ENCODE measurements at places on chromosomes 11 and 22. TPM values are rescaled to one million over a fixed set of nuclear protein-coding genes. Genes with fewer than 3 reads are reported as not detected.
A peak's percentile ranks its signal among the peaks of the same experiment; 100 is the strongest.

DNA sequence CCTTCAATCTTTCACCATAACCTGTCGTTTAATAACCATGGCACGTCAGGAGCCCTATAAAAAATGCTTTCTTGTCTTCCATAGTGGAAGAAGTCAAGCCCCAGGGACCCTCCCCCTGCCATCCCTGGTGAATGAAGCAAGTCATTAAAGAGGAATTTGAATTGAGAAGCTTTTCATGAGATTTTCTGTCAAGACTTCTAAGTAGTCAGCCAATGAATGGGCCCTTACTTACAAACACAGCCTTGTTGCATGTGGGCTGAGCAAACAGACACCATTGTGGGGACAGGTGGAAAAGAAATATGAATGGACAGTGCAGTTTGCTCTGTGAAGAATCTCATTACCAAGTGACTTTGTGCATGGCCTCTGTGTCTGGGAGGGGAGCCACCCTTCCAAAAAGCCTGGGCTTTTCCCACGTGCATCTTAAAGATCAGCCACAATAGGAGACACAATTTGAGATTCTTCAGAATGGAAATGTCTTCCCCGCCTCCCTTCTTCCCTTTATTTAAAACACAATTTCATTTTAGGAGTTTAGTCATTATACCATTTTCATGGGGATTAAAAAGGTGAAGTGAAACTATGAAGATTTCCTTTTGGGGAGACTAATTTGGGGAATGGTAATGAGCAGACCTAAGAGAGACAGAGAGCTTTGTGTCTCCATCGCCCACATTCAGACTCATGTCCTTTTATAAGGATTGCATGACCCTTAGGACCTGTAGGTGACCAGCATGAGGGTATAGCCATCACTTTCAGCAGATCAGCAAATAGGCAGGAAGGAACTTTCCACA lies 152.0 kb downstream of the LRRC4C start:
- H3K36me3 ChIP-seq = no peaks in the 10 kb centered on the region
- no peak overlapping the region for H3K27ac ChIP-seq
- H3K4me1 ChIP-seq = no peaks in the 10 kb centered on the region

DNA sequence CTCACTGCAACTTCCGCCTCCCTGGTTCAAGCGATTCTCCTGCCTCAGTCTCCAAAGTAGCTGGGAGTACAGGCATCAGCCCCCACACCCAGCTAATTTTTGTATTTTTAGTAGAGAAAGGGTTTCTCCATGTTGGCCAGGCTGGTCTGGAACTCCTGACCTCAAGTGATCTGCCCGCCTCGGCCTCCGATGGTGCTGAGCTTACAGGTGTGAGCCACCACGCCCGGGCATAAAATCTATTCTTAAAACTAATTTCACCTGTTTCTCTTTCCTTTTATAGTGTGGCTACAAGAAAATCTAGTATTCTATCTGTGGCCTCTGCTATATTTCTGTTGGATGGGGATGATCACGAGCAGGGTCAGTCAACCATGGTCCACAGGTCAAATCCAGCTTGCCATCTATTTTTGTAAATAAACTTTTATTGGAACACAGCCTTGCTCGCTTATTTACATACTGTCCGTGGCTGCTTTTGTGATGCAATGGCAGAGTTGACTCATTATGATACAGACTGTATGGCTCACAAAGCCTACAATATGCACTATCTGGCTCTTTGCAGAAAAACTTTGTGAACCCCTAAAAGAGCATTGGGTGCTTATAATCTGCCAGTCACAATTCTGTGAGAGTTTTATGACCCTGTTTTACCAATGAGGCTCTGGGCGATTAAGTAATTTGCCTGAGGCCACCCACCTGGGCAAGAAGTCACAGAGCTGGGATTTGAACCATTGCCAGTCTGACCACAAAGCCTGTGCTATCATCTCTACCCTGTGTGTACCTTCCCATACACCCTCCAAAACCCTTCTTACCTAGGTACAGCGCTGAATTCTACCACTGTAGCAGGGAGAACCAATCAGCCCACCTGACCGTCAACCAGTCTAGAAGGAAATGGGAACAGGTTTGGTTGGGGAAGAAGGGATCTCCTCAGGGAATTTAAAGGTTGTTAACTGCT lies 28.3 kb downstream of the SLC1A2 start:
- no peaks in the 10 kb centered on the region for H3K27me3 ChIP-seq
- H3K36me3 ChIP-seq = no peaks in the 10 kb centered on the region
- DNase-seq = no peak
- peaks cover 16% of the 10 kb centered on the region for H3K4me1 ChIP-seq

DNA sequence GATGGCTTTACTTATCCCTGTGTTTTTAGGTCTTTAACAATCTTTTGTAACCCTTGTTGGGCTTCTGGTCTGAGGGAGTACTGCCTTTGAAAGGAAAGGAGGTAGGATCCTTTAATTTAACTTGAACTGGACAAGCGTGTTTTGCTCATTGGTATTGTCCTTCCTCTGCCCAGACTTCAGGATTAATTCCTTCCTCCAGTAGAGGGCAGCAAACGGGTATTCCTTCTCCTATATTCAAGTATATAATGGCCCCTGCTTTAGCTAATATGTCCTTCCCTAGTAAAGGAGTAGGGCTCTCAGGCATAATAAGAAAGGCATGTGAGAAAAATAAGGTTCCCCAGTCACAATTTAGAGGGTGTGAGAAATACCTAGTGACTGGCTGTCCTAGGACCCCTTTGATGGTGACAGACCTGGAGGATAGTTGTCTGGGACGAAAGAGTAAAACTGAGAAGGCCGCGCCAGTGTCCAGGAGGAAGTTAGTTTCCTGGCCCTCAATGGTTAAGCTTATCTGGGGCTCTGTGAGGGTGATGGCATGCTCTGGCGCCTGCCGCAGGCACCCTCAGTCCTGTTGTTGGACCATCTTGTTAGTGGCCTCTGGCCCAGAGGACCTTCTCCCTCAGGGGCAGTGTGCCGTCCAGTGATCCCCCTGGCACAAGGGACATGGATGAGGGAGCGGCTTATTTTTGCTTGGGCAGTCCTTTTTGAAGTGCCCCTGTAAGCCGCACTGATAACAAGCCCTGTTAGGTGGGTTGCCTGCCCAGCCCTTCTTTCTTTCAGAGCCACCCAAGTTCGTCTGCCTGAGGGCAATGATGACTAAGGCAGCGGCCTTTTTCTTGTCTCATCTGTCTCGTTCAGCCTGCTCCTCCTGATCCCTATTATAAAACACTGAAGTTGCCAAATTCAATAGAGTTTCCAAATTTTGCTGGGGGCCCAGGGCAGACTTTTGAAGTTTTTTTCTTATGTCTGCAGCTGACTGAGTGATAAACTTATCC lies 51.8 kb downstream of the C11orf71 start:
- no peaks in the 10 kb centered on the region for H3K27me3 ChIP-seq
- H3K4me3 ChIP-seq = no peak overlapping the region
- H3K36me3 ChIP-seq = no peaks in the 10 kb centered on the region
- no peak overlapping the region for H3K27ac ChIP-seq
- H3K4me1 ChIP-seq = no peaks in the 10 kb centered on the region

- H3K4me3 ChIP-seq = peak overlapping the region; percentile 79
- H3K27me3 ChIP-seq = no peaks in the 10 kb centered on the region
- H3K27ac ChIP-seq = no peak overlapping the region
- peaks cover 18% of the 10 kb centered on the region for H3K4me1 ChIP-seq
- no peak for DNase-seq
- no peaks in the 10 kb centered on the region for H3K36me3 ChIP-seq
Measured at GRCh38 chr11:86303257-86303656, 1.2 kb downstream of the HIKESHI start.

GRCh38 chr11:44791316-44791925 lies 64.7 kb downstream of the TSPAN18 start:
- H3K27me3 ChIP-seq = no peaks in the 10 kb centered on the region
- no peak overlapping the region for H3K27ac ChIP-seq
- no peak for DNase-seq
- H3K4me3 ChIP-seq = no peak overlapping the region
- no peaks in the 10 kb centered on the region for H3K4me1 ChIP-seq
- H3K36me3 ChIP-seq = no peaks in the 10 kb centered on the region

GRCh38 chr11:67465189-67465510 lies 3.9 kb downstream of the TMEM134 start:
- peak overlapping the region; percentile 57 for H3K4me3 ChIP-seq
- no peak for DNase-seq
- peak overlapping the region; percentile 79 for H3K27ac ChIP-seq
- no peaks in the 10 kb centered on the region for H3K36me3 ChIP-seq
- no peaks in the 10 kb centered on the region for H3K27me3 ChIP-seq

- H3K27me3 ChIP-seq = no peaks in the 10 kb centered on the region
- no peaks in the 10 kb centered on the region for H3K4me1 ChIP-seq
- no peaks in the 10 kb centered on the region for H3K36me3 ChIP-seq
- no peak for DNase-seq
Measured at GRCh38 chr11:5286351-5286750, 15.4 kb downstream of the OR51B4 start.

DNA sequence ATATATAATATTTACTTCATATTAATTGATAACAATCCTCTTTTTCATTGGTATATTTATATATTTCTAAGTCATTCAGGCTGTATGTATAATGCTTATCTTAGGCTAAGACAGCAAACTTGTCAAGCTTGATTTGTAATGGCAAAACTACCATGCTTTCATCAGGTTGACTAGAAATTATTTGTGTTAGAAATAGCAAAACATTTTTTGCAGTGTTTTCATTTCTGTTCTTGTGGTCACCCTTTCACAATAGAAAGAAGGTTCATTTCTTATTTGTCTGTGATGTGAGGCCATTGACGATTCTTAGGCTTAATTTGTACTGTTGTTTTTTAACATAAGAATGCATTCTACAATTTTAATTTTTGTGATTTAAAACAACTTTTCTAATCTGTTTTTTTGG lies 197.6 kb downstream of the TMEM135 start:
- H3K27me3 ChIP-seq = no peaks in the 10 kb centered on the region
- H3K4me1 ChIP-seq = no peaks in the 10 kb centered on the region
- no peak overlapping the region for H3K4me3 ChIP-seq
- no peak overlapping the region for H3K27ac ChIP-seq
- DNase-seq = no peak

Gene PLEKHB1
- 10.3 TPM for total RNA-seq

Gene MOV10L1
- total RNA-seq = not detected

Gene PAX6
- not detected for total RNA-seq
